H54 (cell line): ENCODE measurements at places on chromosomes 7 and 10.
A peak's percentile ranks its signal among the peaks of the same experiment; 100 is the strongest.

- DNase-seq, result no peak
Measured at GRCh38 chr10:32348297-32349198, 1.6 kb upstream of the EPC1 start.

DNA sequence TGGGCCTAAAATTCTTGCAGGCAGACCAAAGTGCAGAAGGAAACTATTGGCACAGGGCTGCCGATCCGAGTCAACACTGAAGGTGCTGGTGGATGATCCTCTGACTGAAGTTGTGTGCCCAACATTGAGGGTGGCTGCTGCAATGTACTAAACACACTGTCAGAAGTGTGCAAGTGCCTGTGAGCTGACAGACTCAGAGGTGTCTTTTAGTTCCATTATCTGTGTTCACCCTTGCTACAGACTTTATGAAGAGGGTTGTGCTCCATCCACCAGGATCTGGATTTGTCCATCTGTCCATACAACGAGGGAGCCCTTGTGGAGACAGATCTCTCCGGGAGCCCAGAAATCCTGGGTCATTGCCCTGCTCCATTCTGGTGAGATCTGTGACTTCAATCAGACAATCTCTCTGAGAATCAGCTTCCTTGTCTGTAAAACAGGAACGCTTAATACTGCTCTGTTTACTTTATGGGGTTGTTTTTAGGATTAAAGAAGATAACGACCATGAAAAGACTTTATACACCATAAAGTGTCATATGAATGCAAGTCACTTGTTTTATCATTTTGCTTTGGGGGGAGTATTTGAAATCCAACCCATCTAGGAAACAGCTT, 9.5 kb upstream of the TRPV6 start:
- no peak for DNase-seq

- no peak for DNase-seq
Measured at GRCh38 chr10:80371467-80371866, 14.9 kb downstream of the DYDC2 start.

DNA sequence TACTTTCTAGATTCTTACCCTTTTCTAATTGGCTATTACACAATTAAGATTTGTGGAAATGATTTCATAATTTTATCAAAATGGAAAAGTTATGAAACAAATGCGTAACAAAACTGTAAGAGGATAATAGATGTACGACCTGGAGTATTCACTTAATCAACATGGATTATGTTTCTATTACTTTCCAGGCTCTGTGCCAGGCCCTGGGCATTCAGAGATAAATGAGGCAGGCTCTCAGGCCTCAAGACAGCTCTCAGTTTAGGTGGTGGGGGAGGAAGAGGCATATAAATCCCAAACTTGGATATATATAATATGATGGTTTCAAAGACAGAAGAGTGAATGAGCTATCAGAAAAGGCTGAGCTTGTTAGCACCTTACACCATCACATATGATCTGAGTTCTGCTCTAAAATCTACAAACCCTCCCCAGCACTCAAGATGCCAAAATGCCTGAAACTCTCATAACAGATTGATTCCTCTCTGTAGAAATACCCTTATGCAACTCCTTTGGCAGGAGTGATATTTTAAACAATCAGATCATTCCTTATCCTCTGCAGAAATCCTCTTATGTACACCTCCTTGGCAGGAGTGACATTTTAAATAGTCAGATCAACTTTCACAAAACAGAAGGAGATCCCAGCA, 42.5 kb downstream of the ACBD5 start:
- DNase-seq, result no peak

DNA sequence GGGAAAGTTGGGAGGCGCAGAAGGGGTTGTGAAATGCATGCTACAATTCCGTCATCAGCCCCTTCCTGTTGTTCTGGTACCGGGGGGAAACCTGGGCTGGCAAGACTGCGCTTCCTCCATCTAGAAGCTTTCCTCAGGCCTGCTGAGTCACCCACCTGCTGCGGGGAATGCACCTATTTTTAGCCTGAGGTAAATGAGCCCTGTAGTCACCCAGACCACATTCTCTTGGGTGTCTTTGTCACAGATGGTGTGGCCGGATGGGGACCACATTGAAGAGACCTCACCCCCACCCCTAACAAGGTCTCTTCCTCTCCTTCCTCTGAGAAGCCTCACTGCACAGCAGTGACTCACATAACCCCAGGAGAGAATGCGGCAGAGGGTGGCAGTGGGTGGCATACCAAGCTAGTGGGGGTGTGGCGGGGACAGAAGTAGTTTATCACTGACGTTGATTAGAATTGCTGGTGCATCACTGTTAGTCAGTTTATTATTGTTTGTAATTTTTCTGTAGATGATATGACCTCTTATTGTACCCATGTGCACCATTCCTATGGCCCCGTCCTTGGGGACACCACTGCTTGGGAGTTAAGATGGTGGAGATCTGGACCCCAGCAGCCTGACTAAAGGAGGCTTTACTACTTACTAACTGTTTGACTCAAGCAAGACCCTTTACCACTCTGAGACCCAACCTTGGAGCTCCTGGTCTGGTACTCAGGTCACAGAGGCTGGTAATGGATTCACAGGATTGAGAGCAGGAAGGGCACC, 83.0 kb upstream of the DUSP5 start:
- DNase-seq, result peak; percentile 74

GRCh38 chr10:44827431-44828006, 83.6 kb upstream of the TMEM72 start:
- DNase-seq, result no peak

DNA sequence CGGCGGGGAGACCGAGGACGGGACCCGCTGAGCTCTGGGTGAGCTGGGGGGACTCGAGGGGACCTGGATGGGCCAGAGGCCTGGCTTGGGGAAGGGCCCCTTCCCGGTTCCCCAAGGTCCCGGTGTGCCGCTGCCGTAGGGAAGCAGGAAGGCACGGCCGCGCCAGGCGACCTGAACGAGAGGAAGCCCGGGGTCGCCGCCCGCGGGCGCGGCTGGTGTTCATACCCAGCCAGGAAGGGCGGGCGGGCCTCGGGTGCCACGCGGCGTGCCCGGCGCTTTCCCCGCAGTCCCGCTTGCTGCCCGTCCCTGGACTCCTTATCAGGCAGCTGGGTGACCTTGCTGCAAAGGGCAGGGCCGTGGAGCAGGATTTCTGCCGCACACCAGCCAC, 38.0 kb downstream of the ZNF777 start:
- DNase-seq, result no peak

DNA sequence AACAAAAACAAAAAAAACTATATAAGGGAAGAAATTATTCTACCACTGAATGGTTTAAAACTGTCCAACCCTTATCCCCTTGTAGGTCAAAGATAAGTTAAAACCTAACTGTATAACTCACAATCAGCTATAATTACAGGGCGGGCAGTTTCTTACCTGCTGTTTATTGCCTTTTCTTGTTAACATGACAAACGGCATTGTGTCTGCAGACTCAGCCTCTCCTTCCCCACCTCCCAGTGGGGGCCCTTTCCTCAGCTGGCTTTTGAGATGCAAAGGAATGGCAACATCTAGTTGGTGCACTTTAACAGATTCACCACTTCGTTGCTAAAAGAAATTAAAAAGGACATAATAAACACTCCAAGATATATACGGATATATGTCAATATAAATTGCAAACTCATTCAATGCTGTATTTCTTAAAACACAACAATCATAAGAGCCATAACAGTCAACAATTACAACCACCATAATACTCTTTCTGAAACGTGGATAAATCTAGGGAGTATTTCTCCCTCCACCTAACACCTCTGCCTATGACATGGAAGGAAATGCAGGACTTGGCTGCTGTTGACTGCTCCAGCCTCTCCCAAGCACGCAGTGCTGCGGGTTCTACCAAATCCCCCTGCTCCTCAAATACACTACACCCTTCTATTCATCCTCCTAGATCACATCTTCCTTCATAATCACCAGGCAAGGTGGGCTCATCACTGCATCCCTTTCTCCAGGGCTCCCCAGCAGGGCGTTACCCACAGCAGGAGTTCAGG, 106.0 kb downstream of the UPF2 start:
- DNase-seq, result no peak

DNA sequence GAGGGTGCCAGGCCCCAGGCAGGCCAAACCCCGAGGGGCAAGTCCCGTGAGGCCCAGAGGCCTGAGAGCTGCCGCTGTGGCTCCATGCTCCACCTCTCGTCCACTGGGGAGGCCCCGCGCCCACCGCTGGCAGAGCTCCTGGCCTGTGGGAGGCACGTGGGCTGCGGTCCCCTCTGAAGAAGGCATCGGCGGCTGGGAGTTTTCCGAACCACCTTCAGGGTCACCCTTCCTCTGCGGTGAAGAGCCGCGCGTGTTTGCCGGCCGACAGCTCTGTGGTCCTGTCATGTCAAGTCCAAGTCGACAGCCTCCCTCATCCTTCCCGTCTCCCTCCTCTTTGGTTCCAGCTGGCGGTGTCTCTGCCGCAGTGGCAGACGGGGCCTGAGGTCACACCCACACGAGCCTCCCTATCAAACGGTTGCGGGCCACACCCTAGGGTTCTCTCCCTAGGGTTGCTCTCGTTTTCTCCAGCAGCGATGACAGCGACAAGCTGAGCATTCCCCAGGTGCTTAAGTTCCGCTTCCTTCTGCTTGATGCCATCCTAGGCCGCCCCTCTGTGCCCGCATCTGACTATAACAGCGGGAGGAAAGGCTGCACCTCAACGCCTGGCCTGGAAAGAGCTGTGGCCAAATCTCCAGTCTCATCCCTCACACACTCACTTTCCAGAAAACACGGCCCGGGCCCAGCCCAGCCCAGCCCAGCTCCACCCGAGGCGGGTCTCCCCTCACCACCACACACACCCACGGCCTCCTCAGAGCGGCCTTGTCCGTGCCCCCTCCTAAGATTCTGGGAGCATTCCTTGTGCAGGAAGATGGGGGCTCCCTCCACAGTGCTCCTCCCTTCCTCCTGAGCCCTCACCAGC, 185.0 kb downstream of the ELFN1 start:
- no peak for DNase-seq
